Hepatic stellate cell (primary cell): ENCODE measurements at places on chromosomes 5 and 9.

GRCh38 chr5:132012371-132013005 lies 1.0 kb upstream of the ACSL6 start:
- DNase-seq: peak; percentile 70

GRCh38 chr9:78010445-78010844 lies 21.2 kb downstream of the GNAQ start:
- DNase-seq: no peak

- peak; percentile 74 for DNase-seq
These were observed 191.6 kb upstream of the MSX2 start for GRCh38 chr5:174532455-174533453.

DNA sequence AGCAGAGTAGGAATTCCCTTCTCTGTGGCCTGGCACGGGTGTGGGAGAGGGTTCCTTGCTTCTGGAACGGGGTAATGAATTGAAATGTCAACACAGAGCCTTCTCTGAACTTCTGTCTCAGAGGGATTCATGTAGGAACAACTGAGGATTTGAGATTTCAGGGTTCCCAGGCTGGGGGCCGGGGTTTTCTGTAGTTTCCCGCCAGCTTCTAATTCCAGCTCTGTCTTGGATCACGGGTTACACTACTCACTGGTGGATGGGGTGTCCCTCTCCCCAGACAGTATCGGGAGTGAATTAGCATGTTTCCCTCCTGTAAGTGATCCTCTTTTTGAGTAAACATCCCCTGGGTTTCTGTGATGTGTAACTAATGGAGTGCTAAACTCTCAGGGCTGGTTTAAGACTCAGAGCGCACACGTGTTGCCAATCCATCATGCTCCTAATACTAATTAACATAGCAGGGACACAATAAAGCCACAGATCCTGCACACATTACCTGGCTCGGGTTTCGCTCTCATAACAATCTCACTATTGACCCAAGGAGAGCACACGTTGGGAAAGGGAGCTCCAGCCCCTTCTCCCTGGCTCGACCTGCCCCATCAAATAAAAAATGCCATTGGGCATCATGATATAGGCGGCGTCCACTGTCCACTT lies 18.1 kb upstream of the DMRT2 start:
- DNase-seq: no peak

DNA sequence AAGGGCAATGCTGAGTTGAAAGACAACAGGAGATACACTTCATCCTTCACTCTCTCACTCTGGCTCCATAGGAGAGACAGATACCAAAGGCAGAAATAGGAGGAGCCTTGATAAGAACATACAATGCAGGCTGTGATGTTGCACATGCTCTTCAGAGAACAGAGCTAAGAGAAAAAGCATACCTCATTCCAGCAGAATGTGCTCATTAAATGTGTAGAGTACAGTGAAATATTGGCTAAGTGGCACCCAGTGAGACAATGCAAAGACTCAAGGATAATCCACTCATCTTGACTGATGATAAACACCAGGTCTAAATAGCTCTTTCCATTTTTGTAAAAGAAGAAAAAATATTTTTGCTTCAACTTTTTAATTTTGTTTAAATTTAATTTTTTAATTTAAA lies 139.7 kb downstream of the OR2K2 start:
- DNase-seq: no peak

- DNase-seq: peak; percentile 76
These were observed 532 bp downstream of the DNAJC21 start for GRCh38 chr5:34929720-34930461.

GRCh38 chr5:54882841-54883240 lies 102.6 kb downstream of the ESM1 start:
- DNase-seq: no peak

DNA sequence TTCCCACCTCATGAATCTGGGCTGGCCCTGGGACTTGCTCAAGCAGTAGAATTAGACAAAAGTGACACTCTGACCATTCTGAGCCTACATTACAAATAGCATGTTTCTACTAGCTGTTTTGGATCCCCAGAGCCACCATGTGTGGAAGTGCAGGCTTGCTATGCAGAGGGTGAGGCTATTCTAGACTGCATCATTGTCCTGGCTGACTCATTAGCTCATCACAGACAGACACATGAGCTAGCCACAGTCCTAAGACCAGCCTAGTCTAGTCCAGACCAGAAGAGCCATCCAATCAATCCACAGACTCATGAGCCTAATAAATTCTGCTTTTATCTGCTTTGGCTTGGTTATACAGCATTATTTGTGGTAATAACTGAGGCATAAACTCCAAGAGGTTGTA lies 351.9 kb downstream of the PRELID2 start:
- DNase-seq: peak; percentile 9

- no peak for DNase-seq
These were observed 23.3 kb downstream of the CEP72 start for GRCh38 chr5:635306-636055.

GRCh38 chr9:124665391-124666058 lies 105.6 kb downstream of the NR6A1 start:
- DNase-seq: peak; percentile 8

GRCh38 chr9:69768101-69768500 lies 8.3 kb upstream of the PTAR1 start:
- no peak for DNase-seq

DNA sequence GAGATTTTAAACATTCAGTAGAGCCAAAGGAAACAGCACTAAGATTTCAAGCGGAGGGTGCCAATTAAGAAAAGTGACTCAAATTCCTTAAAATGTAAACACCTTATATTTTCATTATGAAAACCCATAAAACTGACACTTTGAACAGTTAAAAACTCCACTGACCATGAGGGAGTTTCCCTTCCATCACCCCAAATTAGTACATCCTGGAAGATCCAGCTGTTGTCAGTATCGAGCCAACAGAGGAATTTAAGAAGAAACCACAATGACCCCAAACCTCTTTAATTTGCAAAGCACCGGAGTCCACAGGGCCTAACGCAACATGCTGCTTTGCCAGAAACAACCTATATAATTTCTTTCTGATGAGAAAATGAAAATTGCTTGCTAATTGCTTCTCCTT lies 41.3 kb downstream of the ROR2 start:
- no peak for DNase-seq

GRCh38 chr9:21443849-21444625 lies 3.8 kb downstream of the IFNA1 start:
- no peak for DNase-seq

GRCh38 chr5:137278476-137278875 lies 220.7 kb downstream of the SPOCK1 start:
- DNase-seq: no peak

DNA sequence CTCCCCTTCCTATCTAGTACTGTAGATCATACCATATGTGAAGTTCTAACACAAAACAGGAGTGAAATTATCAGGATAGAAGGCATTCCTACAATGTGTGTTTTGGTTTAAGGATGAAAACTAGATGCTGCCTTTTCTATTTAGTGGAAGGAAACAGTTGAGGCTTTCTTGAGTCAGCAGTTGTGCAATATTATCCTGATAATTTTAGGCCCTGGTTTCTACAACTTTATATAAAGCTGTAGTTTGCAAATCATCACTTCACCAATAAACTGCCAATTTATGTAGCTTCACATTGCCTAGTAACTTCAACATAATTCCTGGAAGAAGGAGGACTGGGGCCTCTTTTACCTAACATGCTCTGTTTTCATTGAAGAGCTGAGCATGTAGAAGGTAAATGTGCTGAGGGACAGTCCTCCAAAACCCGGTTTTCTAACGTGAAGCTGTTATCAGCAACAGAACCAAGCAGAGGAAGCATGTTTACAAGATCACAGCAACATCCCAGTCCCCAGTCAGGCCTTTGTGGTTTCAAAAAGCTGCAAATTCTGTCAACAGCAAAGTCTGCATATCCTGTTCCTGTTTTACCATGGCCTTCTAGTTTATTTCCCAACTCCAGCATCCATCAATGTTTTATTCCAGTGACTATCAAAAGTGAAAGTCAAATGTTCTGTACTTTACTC lies 513.4 kb upstream of the MEF2C start:
- DNase-seq: no peak

- DNase-seq: no peak
These were observed 190.1 kb downstream of the CWC27 start for GRCh38 chr5:64958757-64959391.

GRCh38 chr9:38066914-38067858 lies 1.8 kb downstream of the SHB start:
- DNase-seq: no peak

DNA sequence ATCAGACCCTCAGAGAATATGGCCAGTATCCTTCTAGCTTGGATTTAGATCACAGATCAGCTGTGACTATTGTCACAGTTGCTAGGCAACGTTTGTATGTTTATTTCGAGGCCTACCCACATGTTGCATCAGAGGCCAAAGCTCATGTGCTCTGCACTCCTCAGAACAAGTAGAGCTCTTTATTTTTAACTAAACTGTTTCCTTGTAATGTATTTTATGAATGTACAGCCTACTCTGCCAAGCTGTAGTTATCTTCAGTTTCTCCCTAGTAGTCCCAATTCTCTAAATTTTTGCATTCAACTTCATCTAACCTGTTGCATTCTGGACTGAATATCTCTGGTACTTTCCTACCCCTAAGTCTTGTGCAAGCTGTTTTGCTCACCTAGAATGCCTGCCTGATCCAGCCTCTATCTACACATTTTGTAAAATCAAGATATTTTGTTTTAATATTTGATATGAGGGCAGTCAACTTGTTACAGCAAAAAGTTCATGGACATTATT lies 52.8 kb downstream of the CAST start:
- DNase-seq: peak; percentile 34

DNA sequence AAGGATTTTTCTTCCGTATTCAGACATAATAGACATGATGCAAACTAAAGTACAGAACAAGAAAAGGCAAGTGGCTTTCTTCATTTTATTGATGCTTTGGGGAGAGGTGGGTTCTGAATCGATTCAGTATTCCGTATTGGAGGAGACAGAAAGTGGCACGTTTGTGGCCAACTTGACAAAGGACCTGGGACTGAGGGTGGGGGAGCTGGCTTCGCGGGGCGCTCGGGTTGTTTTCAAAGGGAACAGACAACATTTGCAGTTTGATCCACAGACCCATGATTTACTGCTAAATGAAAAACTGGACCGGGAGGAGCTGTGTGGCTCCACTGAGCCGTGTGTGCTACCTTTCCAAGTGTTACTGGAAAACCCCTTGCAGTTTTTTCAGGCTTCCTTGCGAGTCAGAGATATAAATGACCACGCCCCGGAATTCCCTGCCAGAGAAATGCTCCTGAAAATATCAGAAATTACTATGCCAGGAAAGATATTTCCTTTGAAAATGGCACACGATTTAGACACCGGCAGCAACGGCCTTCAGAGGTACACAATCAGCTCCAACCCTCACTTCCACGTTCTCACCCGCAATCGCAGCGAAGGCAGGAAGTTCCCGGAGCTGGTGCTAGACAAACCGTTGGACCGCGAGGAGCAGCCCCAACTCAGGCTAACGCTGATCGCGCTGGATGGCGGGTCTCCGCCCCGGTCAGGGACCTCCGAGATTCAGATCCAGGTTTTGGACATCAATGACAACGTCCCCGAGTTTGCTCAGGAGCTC lies 551 bp downstream of the PCDHB6 start:
- no peak for DNase-seq

- DNase-seq: no peak
These were observed 50.7 kb upstream of the SLC25A51 start for GRCh38 chr9:37954581-37954981.

- no peak for DNase-seq
These were observed 1.2 kb downstream of the EXOC3 start for GRCh38 chr5:444226-444625.

DNA sequence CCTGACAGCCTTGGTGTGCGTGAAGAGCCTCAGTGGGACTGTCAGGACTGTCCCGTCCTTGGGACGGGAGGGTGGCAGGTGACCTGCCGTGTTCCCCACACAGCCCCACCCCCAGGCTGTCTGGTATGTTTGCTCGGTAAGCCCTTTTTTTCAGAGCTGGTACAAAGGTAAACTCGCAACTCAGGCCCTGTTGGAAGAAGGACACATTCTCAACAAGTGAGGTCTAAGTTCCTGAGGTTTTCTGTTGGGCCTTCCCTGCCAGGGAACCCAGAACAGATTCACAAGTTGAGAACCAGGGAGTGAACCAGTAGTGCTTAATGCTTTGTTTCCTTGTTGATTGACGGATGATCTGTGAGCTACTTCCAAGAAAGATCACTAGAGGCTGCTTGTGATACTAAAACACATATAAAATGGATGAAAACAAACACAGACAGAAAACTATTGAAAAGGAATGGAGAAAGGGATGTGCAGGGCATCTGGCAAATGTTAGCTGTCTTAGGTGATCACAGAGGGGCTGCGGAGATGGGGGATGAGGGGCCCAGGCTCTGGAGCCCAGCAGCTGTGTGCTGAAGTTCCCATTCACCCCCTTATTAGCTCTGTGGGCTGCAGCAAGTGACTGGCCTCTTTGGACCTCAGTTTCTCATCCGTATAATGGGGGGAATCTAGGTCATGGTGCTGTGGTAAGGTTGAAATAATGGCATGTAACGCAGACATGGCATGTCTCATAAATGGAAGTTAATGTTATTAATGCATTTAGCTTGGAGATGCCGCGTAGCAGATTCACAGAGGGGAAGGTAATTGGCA lies 2.7 kb downstream of the NDST1 start:
- no peak for DNase-seq

- no peak for DNase-seq
These were observed 2.4 kb downstream of the SPAAR start for GRCh38 chr9:35911690-35912089.

DNA sequence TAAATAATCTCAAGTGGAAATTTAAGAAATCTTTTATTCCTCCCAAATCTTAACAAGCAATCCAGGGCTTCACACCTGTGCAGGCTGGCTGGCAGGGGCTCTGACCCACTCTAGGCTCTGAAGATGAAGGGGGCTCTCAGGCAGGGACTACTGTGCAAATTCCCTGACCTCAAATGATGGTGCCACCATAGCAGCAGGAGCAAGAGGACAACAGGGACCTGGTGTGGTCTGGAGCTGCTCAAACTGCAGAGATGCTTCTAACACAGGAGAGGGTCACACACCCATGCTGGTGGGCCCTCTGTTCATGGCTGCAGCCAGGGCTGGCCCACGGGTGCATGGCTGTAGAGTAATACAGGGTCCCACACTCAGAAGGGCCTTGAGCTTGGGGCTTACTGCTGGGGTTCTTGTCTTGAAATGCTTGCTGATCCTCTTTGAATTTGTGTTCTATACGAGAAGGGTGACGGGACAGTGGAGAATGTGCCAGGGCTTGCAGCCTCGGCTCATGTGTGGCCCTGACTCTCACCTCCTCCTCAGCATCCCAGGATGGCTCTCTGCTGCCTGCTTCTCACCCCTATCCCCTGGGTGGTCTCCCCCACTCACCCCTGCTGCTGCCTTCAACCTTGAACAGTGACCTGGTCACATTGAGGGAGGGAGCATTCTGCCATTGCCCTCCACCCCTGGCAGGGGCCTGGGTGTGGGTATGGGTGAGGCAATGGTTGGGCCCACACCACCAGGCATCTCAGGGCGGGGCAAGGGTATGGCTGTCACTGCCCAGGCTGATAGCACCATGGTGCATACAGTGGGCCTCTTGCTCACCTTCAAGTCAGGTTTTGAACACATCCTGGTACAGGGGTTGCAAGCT lies 191.7 kb downstream of the FSTL4 start:
- no peak for DNase-seq
